ENCODE measurements at places on chromosomes 7 and 10. TPM values are rescaled to one million over a fixed set of nuclear protein-coding genes. Genes with fewer than 3 reads are reported as not detected.

Gene PAPSS2
- total RNA-seq, result 2.6 TPM

Gene GARIN1A
- 4.3 TPM for total RNA-seq

Gene LIPJ
- not detected for total RNA-seq

GRCh38 chr7:141436575-141437075 is 114.6 kb upstream of the AGK start:
- no peak for DNase-seq

GRCh38 chr7:155913291-155913690 is 101.0 kb upstream of the SHH start:
- DNase-seq, result no peak

- no peak for DNase-seq
Observed at GRCh38 chr7:95907337-95907736, 135.0 kb downstream of the DYNC1I1 start.

GRCh38 chr10:87668324-87669074 is 8.8 kb downstream of the PAPSS2 start:
- DNase-seq, result no peak

DNA sequence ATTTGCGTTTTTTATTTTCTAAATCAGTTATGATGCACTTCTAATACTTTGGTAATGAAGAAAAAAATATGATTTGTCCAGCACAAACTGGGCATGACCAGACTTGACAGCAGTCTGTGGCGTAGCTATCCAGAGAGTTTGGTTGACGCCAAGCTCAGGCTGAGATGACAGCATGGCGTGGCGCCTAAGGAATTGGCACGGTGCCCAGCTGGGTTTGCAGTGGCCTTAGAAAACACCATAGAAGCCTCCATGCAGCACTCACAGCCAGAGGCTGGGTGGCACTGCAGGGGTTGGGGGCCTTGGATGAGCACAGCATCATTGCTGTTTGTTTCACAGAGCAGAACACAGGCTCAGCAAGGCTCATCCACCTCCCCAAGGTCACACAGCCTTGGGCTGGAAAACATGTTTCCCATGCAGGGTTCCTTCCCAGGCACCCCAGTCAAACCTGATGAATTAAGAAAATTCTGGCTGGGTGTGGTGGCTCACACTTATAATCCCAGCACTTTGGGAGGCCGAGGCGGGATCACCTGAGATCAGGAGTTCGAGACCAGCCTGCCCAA is 88.9 kb downstream of the GTF2IRD1 start:
- DNase-seq, result no peak

DNA sequence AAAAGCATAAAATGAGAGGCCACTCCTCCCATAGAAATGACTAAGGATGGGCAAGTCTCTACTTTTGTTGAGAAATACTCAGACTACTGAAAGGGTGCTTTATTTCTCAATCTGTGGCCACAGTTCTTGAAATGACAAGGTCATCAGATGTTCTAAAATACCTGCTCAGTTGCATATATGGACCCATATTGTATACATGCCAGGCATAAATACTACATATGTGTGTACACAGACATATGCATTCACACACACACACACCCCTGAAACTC is 691.5 kb upstream of the SORCS1 start:
- DNase-seq, result no peak

DNA sequence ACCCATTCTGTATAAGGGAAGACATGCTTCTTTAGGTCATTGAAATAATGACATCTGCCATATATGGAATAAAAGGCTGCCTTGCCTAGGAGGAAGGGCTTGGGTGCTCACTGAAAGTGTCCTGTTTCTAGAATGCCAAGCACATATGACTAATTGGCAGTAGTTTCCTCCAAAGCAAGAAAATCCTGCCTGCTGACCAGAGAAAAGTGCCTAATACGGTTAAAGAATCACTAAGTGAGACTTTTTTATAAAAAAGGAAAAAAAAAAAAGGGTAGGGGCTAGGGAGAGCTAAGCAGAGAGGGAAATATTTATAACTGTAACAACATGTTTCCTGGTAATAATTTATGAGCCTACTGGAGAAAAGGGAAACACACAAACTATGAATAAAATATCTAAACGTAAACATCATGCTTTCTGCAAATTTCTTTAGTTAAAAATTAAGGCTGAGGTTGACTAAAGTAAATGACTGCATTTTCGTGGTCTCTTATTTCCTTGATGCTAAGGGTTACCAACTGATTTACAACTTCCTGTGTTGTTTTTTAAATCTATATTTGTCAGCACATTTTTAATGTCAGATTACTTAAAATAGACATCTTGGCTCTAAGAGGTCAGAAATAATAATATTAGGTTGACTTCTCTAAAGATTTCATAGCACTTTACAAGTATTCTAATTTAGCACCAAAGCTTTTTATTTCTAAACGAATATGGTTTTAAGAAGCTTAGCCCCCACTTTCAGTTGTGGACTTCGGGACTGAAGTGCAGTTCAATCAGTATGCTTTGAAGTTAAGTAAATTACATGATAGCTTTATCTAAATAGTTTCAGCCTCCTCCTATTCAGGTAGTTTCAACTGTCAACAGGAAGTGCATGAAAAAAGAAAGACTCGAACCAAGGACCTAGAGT is 89.6 kb downstream of the CABCOCO1 start:
- DNase-seq, result no peak

DNA sequence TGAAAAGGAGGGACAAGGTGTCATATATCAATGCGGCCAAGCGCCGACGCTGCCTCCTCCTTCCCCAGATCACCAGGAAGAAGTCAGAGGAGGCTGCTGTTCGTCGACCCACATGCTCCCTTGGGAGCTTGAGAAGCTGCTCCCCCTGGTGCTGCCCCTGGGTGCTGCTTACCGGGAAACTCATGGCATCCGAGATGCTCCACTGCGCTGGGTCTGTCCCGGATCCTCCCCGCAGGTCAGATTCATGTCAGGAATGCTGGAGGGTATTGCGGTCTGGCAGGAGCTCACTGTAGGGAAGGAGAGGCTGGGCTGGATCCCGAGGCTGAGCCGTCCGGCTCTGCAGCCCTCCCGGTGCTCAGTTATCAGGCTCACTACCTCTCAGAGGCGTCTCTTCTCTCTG is 123.7 kb upstream of the FAM20C start:
- no peak for DNase-seq

Data from natural killer cell treated with Interleukin-12 subunit alpha and Interleukin-12 subunit beta and Interleukin-15 and Interleukin-18, amount 100 ng/mL, for 72 hours (primary cell).